ENCODE measurements at places on chromosomes 11 and 22.

GRCh38 chr22:37819105-37819433 is 4.1 kb upstream of the GALR3 start:
- no peak for DNase-seq

DNA sequence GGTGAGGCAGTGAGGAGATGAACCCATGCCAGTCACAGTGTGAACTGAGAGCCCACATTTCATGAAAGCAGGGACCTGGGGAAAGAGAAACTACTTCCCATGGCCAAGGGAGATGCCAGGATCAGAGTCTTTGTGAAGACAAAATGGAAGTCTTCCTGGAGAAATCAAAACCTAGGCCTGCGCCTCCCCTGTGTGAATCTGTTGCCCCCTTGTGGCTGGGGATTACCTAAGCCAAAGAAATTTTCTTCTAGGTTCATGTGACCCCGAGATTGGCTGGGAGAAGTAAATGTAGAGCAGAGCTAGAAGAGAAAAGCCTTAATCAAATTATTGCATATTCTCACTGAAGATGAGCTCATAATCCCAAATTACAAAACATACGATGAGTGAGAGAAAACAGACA is 1075.3 kb downstream of the TBC1D22A start:
- DNase-seq = no peak

DNA sequence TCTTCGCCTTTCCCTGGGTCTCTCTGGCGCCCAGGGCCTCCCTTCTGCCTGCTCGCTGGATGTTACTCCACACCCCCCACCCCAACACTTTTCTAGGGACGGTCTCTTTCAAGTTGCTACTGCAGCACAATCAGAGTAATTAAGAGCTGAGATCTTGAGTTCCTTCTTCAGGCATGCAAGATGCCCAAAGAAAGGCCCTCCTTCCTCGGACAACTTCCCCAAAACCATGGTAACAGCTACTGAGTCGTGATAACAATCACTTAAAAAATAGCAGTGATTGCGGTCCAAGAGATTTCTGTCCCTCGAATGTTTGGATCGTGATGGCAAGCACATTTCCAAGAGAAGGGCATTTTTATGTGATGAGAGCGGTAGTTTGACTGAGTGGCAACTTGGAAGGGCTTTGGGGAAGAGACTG is 638 bp upstream of the TENM4 start:
- DNase-seq = no peak

DNA sequence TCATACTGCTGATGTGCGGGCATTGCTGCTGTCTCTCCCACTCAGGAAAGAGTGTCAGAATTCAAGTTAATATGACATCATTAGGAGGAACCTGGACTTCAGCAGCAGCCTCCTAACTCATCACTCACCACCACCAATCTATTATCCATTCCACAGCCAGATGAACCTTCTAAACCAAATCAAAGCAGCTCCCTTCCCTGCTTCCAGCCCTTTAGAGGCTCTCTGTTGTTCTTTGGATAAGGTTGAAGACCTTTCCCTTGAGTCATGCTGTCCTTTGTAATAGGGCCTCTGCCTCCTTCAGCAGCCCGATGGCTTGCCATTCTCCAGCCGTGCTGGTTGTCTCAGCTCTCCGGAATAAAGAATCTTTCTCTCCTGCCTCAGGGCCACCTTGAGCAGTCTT is 301.3 kb downstream of the DDX10 start:
- DNase-seq = no peak

GRCh38 chr22:41943661-41944209 is 3.2 kb downstream of the CENPM start:
- DNase-seq = no peak

- DNase-seq = no peak
These were observed 1.4 kb upstream of the GAL3ST1 start for GRCh38 chr22:30575859-30576258.

DNA sequence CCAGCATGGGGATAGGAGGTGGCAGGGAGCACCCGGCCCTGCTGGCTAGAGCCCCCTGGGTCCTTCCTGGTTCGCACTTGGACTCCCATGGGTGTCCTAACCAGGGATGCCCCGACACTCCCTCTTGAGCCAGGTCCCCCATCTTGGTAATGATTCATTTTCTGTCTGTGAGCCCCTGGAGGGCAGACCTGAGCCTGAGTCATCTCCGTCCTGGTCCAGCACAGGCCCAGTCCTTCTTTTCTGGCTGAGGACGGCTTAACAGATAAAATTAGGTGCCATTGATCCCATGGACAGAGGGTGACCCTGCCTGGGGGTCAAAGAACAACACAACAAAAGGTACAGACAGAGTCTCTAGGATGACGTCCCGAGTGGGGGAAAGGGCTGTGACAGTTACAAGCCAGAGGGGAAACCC is 3.5 kb downstream of the RHOD start:
- DNase-seq = no peak

- DNase-seq = no peak
These were observed 7.0 kb upstream of the CASP12 start for GRCh38 chr11:104905271-104905670.

GRCh38 chr11:128431931-128432330 is 155.4 kb downstream of the ETS1 start:
- DNase-seq = no peak

GRCh38 chr11:15106201-15106965 is 8.3 kb upstream of the INSC start:
- DNase-seq = no peak

- no peak for DNase-seq
These were observed 340.5 kb downstream of the TENM4 start for GRCh38 chr11:79100093-79100910.

- DNase-seq = no peak
These were observed 29.9 kb upstream of the MTCH2 start for GRCh38 chr11:47672283-47672730.

GRCh38 chr22:24463071-24463760 is 31.9 kb upstream of the UPB1 start:
- DNase-seq = no peak
